ENCODE measurements at places on chromosomes 6 and 20.
A peak's percentile ranks its signal among the peaks of the same experiment; 100 is the strongest.

GRCh38 chr20:49433333-49433732 is 49.1 kb downstream of the KCNB1 start:
- no peak for DNase-seq

GRCh38 chr6:87756858-87757257 is 54.8 kb upstream of the AKIRIN2 start:
- no peak for DNase-seq

GRCh38 chr20:50247196-50248094 is 56.8 kb downstream of the CEBPB start:
- no peak for DNase-seq

DNA sequence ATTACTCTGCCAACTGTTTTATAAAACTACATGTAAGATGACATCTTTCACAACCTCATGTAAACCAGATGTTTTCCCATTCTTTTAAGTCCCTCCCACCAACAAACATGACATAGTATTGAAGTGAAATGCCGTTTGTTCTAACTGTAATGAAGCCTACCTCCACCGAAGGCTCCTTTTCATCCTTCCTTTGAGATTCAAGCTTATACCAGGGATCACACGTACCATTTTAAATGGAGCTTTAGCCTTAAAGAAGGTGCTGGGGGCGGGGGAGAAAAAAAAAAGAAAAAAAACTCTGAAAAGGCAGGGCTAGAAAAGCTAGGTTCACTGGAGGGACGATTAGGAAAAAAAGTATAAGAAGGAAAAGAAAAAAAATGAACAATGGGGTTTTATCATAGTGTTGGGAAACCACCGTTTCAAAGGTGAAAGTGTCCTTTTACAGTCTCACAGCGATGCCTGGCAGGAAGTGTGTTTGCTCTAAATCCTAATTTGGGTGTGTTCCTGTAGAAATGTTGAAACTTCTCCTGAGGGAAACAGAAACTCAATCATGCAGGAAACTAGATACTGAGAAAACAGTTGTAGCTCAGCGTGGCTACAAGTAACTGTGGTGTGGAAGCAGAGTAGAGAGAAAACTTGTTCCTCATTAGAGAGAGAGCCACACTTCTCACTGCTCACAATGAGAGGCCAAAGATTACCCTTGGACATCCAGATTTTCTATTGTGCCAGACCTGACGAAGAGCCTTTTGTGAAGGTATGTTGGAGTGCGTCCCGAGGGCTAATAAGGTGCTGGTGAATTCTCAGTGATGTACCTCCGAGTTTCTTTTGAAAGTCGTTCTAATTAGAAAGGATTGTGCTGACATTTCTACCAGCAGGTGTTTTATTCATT is 37.6 kb upstream of the HINT3 start:
- peak; percentile 55 for DNase-seq

- no peak for DNase-seq
Measured at GRCh38 chr6:124927806-124928205, 34.4 kb upstream of the RNF217 start.

GRCh38 chr6:53647462-53648094 is 18.0 kb downstream of the KLHL31 start:
- DNase-seq: no peak

GRCh38 chr6:163729127-163729872 is 314.8 kb downstream of the QKI start:
- no peak for DNase-seq

DNA sequence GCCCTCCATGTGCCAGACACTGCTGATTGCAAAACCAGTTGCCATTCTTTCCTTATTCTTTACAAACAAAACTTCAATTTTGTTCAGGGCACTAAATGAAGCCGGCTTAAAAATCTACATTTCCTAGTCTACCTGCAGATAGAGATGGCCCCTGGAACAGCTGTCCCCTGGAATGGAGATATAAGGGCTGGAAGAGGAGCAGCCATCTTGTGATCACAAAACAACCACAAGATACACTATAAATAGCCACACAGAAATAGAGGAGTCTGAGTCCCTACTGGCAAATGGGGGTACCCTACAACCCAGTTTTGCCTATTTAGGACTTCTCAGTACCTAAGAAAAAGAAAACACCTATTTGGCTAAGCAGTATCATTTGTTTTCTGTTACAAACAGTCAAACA is 115.9 kb upstream of the BEND6 start:
- no peak for DNase-seq

DNA sequence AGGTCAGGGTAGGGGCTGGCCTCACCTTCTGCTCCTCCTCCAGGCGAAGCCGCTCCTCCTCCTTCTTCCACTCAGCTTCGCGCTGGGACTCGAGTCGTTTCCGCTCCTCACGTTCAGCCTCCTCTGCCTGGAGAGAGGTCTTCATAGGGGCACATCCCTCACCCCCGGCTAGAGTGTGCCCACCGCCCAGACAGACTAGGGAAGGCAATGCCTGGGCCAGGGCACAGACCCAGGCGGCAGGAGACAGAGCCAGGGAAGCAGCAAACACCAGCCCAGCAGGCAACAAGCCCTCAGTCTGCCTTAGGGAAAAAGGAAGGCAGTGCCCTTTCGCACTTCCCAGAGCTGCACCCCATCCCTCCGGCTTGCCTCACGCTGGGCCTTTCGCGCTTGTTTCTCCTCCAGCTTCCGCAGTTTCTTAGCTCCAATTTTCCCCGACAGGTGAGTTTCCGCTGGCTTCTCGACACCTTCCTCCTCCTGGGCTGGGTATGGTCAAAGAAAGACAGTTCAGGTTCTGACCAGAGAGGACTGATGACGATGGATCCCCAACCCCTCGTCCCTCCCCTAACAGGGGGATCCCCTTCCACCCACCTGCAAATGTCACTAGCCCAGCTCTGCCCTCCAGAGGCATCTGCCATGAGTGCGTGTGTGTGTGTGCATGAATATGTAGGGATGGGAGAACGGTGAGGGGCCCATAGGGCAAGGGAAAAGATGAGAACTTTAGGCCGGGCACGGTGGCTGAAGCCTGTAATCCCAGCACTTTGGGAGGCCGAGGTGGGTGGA is 4.3 kb downstream of the DDRGK1 start:
- DNase-seq: no peak

DNA sequence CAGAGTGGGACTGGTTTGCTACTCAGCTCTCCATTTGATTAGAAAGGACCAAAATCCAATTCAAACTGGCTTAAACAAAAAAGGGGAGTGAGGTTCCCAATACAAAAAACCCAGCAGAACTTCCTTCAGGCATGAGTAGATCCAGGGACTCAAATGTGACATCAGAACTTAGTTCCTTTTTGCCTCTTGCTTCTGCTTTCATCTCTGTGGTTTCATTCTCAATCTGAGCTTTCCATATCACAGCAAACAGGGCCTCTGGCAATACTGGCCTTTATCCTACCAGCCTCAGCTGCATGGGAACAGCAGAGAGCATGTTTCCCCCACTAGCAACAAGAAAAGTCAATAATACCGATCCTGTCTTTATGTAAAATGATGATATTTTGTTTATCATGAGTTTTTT is 28.6 kb upstream of the PRELID3B start:
- DNase-seq: no peak

DNA sequence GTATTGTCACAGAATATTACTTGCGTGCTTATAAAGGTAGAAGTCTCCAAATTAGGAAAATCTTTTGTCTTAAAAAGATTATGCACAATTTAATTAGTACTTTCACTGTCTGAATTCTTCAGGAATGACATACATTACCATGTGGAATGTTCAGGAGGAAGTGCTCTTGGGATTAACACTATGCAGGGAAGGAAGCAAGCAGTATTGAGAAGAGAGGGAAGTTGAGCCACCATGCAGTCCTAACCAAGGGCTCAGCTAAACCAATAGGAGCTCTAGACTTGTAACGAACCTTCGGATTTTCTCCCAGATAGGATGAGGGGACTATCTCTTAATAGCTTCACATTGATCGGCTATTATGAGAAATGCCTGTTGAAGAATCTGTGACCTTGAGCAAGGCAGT is 918.4 kb upstream of the MANEA start:
- DNase-seq: no peak

DNA sequence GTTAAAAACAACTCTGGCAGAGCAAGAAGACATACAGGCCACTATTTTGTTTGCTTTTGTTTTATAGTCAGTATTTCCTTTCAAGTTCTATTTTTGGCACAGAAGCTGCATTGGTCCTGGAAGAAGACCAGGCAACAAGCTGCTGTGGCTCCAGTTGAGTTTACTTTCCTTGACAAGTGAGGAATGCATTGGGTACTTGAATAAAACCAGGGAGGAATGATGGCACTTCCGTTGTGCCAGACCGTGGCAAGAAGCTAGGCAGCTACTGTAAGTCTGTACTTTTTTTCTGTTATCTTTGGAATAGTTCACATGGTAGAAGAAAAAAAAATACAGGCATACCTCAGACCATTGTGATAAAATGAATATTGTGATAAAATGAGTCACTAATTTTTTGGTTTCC is 66.3 kb downstream of the NCOA3 start:
- DNase-seq: no peak

GRCh38 chr6:107708435-107708834 is 115.7 kb downstream of the SCML4 start:
- DNase-seq: no peak

- DNase-seq: no peak
Measured at GRCh38 chr6:12295558-12296254, 5.5 kb downstream of the EDN1 start.

- DNase-seq: no peak
Measured at GRCh38 chr6:5133943-5134342, 48.8 kb downstream of the PPP1R3G start.

DNA sequence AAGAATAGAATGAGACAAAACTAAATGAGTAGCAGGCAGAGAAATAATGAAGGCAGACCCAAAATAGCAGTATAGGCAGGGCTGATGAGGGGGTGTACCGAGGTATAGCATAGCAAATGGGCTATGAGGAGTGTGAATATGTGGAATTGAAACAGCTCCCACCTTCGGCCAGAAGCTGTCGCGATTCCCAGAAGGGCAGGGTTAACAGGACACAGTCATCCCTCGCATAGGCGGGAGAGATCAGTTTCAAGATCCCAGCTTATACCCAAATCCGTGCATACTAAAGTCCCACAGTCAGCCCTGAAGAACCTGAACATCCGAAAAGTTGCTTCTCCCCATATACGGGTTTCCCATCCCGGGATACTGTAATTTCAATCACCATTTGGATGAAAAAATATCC is 82.7 kb downstream of the PTPRK start:
- no peak for DNase-seq

DNA sequence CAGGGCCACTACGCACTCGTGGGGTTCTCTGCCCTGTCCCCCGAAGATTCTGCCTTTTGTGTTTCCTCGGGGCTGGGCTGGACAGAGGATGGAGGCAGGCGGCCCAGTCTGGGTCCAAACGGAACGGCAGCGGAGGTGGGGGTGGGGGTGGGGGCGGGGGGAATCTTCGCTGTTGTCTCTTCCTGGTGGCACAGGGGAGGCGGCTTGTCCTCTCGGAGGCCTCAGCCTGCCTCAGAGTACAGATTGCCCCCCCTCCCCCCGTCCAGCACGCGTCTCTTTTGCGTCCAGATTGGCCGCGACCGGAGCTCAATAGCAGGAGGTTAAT is 1.4 kb upstream of the INSM1 start:
- DNase-seq: no peak

- DNase-seq: no peak
Measured at GRCh38 chr6:5562277-5562676, 301.0 kb downstream of the FARS2 start.

GRCh38 chr6:1094306-1094705 is 217.6 kb upstream of the FOXQ1 start:
- no peak for DNase-seq

DNA sequence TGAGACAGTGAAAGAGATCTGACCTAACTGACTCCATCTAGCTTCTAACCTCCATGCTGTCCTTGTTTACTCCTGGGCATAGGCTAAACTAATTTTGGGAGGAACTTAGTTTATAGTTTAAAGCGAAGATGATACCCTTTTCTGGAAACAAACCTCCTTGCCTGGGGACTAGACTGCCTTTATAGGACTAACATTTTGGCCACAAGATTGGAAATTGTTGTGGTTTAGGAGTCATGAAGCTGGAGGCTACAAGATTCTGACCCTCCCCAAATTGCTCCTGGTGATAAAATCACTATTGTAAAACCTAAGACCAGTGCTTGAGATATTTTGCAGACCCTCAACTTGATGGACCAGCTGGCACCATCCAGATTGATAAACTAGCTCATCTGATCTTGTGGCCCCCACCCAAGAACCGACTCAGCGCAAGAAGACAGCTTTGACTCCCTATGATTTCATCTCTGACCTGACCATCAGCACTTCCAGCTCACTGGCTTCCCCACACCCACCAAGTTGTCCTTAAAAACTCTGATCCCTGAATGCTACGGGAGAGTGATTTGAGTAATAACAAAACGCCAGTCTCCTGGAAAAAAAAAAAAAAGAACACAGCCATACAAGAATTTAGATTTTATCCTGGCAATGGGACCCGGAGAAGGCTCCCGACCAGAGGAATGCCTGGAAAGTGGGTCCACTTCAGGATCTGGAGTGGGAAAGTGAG is 63.0 kb downstream of the ABHD12 start:
- no peak for DNase-seq

- DNase-seq: no peak
Measured at GRCh38 chr6:75397171-75397570, 96.4 kb downstream of the FILIP1 start.

DNA sequence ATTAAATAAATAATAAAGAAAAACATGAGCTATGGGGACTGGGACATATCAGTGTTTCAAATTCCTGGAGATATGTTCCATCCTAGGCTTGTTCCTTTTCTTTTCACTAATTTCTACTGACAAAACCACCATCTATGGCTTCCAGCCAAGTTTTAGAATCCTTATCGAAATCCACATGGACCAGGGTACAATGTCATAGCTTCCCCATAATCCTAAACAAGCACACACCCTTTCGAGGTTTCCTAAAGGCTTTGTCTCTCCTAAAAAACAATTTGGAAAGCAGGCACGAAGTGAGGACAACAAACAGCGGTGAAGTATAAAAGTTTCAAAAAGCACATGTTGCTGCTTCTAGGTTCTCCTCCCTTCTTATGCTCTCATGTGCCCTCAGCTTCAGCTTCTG is 13.3 kb upstream of the DST start:
- no peak for DNase-seq

DNA sequence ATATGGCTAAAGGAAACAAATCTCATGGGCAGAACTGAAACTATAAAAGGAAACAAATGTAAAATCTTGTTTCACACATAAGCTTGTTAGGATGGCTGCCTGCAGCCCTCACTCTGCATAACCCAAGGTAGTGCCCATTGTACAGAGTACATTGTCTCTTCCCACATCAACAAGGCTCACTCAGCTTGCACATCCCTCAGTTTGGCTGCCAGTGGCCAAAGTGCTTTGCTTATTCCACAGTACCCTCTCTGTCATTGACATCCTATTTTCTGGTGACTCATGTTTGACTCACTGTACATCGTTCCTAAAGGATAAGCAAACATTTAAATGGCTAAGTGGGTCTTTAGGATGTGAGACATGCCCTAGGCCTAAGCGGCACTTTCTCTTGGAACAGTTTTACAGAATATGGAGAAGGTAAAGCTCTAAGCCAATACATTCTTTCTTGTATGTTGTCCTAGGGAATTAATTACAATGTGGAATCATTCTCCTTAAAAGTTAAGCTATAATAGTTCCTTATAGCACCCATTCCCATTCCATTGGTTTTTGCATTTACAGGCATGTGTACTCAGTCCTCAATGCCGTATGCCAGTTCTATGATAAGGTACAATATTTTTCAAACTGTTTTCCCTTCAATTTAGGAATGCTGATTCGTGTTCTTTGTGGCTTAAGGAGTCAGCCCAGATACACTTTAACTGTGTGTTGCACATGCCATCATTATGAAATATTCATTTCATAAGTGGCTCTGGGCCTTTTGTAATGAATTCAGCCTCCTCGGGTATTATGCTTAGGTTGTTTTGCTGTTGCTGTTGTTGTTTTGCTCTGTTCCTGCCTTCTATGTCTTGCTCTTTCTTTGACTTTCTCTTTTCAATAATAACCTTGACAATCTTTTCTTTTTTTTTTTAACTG is 5.5 kb downstream of the ANKEF1 start:
- DNase-seq: no peak

GRCh38 chr6:161963634-161964234 is 689.9 kb upstream of the AGPAT4 start:
- no peak for DNase-seq
